ENCODE measurements at places on chromosomes 16 and 17.

DNA sequence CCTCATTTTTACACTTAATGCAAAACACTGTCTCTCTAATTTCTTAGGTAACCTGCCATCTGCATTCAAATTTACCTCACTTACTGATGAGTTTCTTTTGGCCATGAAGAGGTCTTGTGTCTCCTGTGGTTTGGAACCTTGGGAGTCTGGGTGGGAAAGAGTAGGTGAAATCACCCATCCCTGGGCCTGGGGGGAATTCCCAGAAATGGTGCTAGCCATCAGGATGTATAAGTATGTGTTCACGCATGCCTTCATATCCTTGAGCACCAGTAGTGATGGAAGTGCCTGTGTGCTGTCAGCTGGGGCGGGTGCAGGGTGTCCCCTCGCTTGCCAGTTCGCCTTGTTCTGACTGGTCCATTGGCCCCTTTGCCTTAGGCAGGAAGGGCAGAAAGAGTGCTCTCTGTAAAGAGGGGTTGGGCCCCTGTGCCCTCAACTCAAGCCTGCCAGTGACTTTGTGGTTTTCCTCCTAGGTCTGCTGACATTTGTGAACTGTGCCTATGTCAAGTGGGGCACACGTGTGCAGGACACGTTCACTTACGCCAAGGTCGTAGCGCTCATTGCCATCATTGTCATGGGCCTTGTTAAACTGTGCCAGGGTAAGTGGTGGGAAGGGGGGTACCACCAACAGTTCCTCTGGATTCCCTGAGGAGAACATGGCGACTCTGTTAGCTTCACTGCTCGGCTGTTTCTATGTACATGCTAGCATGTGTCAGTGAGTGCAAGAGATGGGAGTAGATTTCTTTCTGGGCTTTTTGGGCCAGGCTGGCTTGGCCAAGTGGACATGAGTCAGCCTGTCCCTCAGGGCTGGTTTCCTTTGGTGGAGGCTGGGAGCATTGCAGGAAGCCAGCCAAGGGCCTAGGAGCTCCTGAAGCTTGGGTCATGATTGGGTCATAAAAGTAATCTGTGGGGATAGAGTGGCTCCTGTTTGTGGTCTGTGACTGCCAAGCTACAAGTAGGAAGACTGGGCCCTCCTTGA lies 23.2 kb downstream of the SLC7A6OS start:
- H3K27ac ChIP-seq, result no peak overlapping the region
- H3K4me1 ChIP-seq, result peaks cover 45% of the 10 kb centered on the region
- H3K36me3 ChIP-seq, result 0 out of 2 replicates have a peak, but pooled peaks cover 9% of the 10 kb centered on the region
- no peak for DNase-seq

- H3K36me3 ChIP-seq, result 0 out of 2 replicates have a peak, but pooled peaks cover 7% of the 10 kb centered on the region
- H3K4me3 ChIP-seq, result no peak overlapping the region
- no peaks in the 10 kb centered on the region for H3K27me3 ChIP-seq
- DNase-seq, result no peak
Measured at GRCh38 chr16:79593074-79593531, 7.4 kb downstream of the MAF start.

GRCh38 chr17:44774271-44775135 lies 15.7 kb downstream of the ADAM11 start:
- no peak overlapping the region for H3K27ac ChIP-seq
- H3K4me3 ChIP-seq, result peak overlapping the region; percentile 65
- peaks cover 6% of the 10 kb centered on the region for H3K4me1 ChIP-seq
- peak; percentile 83 for DNase-seq

- H3K36me3 ChIP-seq, result 0 out of 2 replicates have a peak, but pooled peaks cover 3% of the 10 kb centered on the region
- no peak for DNase-seq
- H3K4me3 ChIP-seq, result no peak overlapping the region
- no peaks in the 10 kb centered on the region for H3K27me3 ChIP-seq
- no peak overlapping the region for H3K27ac ChIP-seq
- no peaks in the 10 kb centered on the region for H3K4me1 ChIP-seq
Measured at GRCh38 chr16:27445502-27446175, 43.7 kb downstream of the IL21R start.

DNA sequence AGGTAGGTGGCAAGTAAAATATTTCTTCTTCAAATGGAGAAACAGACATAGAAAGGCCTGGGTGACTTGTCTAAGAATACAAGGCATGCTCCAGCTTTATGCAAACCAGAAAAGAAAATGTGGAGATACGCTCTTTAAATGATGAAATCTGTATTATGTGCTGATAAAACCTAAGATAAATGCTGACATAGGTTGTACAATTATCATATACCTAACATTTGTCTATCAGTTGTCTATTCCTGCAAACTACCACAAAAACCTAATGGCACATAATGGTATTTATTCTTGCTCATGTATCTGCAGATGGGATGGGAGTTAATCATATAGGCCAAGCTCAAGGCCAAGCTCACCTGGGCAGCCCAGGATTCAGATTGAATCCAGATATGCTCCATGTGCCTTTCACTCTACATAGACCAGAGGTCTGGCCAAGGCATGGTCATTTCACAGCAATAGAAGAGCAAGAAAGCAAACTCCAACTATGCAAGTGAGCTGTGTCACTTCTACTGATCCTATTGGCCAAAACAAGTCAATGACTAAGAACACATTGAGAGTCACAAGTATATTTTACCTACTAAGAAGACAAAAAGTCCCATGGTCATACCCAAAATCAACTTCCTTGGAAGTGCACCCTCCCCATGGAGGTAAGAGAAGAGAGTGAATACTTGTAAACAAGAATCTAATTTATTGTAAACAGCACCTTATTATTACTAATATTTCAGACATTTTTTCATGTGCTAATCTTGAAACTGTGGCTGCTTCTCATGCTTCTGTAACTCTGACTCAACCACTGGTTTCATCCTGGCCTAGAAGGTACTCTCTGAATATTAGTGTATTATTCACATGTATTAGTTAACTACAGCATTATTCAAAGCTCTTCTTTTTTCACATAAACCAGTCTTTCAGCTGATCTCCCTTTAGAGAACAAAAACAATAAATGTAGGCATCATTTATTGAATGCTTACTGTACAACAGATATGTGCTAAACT lies 270.7 kb upstream of the SOX9 start:
- H3K27ac ChIP-seq, result no peak overlapping the region
- H3K4me3 ChIP-seq, result no peak overlapping the region
- H3K36me3 ChIP-seq, result no peaks in the 10 kb centered on the region
- no peaks in the 10 kb centered on the region for H3K27me3 ChIP-seq

DNA sequence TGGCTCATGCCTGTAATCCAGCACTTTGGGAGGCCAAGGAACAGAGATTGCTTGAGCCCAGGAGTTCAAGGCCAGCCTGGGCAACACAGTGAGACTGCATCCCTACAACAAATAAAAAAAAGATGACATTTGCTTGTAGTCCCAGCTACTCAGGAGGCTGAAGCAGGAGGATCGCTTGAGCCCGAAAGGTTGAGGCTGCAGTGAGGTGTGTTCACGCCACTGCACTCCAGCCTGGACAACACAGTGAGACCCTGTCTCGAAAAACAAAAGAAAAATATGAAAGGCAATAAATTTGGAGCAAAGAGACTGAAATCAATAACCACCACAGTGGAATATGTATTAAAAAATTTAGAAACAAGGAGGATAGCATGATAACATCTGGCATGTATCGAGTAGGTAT lies 143.8 kb upstream of the RBL2 start:
- H3K27ac ChIP-seq, result no peak overlapping the region

DNA sequence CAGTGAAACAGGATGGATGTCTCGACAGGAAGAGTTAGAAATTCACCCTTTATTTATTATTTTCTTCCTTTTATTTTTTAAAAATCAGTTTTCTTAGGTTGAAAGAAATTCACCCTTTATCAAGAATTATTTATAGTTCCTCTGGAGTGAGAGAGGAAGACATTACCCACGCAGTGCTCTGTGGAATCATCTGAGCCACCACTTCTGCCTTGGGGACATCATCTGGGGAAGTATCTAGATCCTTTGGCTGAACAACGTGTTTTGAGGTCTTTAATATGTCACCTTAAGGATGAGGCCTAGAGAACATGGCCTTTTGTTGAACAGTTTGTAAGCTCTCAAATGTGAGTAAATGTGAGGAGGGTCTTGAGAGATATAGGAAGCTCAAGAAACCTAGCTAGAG lies 183.3 kb downstream of the UTP18 start:
- DNase-seq, result no peak
- H3K36me3 ChIP-seq, result no peaks in the 10 kb centered on the region
- H3K27me3 ChIP-seq, result no peaks in the 10 kb centered on the region
- H3K4me3 ChIP-seq, result no peak overlapping the region

GRCh38 chr17:15377616-15378015 lies 36.2 kb upstream of the TEKT3 start:
- no peak overlapping the region for H3K27ac ChIP-seq
- H3K4me1 ChIP-seq, result no peaks in the 10 kb centered on the region
- H3K4me3 ChIP-seq, result no peak overlapping the region
- no peaks in the 10 kb centered on the region for H3K36me3 ChIP-seq
- H3K27me3 ChIP-seq, result no peaks in the 10 kb centered on the region
- no peak for DNase-seq
